Neural crest cell (in vitro differentiated cells): ENCODE measurements at places on chromosomes 12 and 14.

DNA sequence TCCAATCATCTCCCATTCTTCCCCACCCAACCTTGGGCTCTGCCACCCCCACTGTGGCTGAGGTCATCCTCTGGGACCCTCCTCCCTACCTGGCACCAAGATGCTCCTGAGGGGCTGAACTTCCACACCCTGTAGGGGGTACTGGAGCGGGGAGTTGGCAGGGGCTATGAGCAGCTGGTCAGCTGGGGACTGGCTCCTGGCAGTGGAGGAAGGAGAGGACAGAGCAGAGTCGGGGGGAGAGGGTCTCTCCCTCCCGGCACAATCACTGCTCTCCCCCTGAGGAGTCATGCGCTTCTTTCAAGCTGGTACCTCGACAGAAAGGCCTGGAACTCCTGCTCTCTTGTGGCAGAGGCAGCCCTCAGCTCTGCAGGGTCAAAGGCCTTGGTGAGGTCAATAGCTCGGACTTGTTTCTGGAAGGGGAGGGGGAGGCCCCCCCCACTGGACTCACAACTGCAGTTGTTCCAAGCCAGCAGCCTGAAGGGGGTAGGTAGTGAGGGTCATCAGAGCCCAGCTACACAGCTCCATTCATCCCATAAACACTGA lies 2.0 kb downstream of the B4GALNT1 start:
- DNase-seq, result no peak

GRCh38 chr14:32226056-32226455 lies 23.0 kb upstream of the RNU6-8 start:
- DNase-seq, result no peak

DNA sequence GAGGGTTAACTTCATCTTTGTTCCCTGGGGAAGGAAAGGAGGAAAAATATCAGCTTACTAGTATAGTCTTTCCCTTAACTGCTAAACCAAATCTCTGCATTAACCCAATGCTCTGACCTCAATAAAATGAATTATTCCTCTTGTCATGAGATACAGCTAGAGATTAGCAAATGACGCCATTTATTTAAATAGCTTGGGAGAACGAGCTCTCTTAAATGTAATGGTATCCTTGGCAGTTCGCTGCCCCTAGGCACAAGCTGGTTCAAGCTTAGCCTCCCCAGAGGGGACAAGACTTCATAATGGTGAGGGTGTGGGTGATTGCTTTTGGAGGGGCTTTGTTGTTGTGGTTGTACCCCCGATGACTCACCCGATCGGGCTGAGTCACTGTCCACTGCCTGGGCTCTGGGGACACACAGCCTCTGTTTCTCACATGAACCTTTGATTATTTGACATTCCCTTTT lies 19.6 kb downstream of the FNTB start:
- DNase-seq, result no peak

- no peak for DNase-seq
These were observed 30.1 kb upstream of the RESF1 start for GRCh38 chr12:31929027-31929526.

- DNase-seq, result no peak
These were observed 10.9 kb downstream of the CTDSP2 start for GRCh38 chr12:57835366-57836288.

DNA sequence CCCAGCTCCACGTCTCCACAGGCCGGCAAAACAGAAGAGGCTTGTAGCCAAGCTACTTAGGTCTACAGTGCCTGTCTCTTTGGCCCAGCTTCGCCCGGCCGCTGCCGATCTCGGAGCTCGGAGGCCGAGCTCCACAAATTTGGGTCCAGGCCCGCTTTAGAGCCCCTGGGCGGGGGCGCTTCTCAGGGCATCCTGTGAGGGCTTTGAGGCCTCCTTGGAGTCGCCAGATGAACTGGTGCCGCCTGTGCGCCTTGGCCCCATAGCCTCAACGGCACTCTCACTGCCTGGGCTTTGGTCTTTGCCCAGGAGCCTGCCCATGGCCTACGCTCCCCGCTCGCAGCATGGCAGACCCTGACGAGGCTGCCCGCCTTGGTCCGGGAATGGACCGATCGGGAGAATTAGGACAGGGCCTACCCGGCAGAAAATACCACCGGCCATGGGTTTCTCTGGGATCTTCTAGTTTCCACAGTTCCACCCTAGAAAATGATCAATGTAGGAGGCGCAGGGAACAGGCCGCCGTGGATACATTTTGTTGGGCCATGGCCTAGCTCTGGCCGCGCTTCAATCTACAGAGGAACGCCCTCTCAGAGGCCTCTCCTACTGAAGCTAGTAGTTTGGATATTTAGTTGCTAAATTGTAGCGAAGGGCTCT lies 953 bp upstream of the NKX2-8 start:
- no peak for DNase-seq

DNA sequence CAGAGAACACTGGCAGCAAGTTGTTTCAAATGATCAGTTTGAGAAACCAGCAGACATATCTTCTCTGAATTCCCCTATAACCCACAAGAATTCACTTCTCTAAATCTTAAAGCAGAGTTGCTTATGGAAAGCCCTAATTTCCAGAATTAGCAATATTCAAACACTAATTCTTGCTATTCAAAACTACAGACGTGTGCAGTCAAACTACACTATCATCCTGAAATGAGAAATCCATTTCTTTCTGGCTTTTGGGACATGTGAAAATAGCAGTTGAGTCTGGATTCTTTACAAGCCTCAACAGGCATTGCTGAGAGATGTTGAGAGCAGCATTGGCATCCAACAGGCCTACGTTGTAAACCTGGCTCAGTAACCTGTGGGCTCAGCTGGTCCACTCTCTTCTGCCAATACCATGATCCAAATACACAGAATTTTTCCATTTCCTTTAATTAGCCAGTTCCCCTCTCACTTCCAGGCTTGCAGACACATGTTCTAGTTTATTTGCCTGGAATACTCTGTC lies 74.6 kb upstream of the TMTC1 start:
- DNase-seq, result no peak

- no peak for DNase-seq
These were observed 123.4 kb downstream of the PTPRQ start for GRCh38 chr12:80567401-80567800.

- DNase-seq, result no peak
These were observed 40.5 kb upstream of the USP44 start for GRCh38 chr12:95591731-95592130.

DNA sequence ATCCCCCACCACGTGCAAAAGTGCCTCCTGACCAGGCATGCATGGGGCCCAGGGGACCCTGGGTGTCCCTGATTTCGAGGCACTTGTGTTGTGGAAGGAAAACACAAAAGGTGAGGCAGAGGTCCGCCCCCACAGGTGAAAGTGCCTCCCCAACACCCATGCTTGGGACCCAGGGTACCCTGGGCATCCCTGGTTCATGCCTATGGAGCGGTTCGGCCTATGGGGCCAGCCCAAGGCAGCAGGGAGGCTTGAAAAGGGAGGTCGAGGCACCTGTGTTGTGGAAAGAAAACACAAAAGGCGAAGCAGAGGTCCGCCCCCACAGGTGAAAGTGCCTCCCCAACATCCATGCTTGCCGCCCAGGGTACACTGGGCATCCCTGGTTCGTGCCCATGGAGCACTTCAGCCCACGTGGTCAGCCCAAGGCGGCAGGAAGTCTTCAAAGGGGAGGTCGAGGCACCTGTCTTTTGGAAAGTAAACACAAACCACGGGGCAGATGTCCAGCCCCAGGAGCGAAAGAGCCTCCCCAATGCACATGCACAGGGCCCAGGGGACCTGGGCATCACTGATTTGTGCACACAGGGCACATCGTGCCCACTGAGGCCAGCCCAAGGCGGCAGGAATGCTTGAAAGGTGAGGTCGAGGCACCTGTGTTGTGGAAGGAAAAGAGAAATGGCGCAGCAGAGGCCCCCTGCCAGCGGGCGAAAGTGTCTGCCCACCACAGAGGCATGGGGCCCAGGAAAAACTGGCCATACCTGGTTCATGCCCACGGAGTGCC lies 375.5 kb downstream of the ALG10 start:
- DNase-seq, result no peak

GRCh38 chr14:99427632-99428300 lies 52.9 kb downstream of the SETD3 start:
- DNase-seq, result no peak

DNA sequence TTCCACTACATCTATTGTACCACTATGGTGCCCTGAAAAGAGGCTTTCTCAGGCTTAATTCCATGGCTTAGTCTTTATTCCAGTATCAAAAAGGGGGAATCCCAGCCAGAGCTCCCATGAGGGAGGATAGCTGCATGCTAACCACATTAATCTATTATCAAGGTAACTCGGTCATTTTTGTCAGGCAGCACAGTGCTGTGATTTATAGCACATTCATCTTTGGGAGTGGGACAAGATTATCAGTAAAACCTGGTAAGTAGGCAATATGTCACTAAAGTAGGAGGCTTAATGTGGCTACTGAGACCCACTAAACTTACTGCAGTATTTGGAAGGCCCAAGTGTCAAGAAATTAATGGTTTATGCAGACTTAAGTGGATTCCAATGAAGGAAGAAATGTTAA lies 58.9 kb downstream of the DAD1 start:
- no peak for DNase-seq

- no peak for DNase-seq
These were observed 124.3 kb downstream of the ADGRD1 start for GRCh38 chr12:131077931-131078391.

DNA sequence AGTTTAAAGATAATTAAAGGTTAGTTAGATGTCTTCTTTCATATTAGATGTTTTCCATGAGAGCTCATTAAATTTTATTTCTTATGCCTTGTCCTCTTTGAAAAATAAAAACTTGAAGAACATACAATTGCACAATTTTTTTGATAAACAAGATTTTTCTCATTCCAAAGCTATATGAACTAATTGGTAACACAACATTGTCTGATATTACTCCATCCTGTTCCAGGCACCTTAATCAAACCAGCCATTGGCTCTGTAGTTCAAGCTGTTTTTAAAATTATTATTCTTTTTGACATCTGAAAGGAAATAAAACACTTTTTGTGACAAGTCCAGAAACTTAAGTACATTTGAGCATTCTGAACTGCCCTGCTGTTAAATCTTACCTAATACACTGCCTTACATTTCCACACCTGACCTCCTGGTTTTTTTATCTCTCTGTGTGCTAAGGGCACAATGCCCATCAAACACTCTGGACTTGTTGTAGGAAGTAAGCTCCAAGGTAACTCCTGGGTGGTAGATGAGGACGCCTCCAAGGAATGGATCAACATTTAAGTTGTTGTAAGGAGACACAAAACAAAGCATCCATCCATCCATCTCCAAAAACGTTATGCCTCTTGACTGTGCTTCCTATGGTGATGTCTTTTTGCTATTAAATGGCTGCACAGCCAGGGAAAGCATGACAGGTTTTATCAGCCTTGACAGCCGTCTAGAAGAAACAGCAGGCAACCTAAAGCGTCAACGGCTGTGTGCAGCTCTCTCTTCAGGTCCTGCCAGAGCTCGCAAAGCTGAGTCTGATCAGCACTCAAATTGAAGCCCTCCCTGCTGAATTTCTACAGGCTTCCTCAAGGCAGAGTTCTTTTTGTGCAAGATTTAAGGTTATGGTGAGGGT lies 449.9 kb upstream of the FLRT2 start:
- no peak for DNase-seq

DNA sequence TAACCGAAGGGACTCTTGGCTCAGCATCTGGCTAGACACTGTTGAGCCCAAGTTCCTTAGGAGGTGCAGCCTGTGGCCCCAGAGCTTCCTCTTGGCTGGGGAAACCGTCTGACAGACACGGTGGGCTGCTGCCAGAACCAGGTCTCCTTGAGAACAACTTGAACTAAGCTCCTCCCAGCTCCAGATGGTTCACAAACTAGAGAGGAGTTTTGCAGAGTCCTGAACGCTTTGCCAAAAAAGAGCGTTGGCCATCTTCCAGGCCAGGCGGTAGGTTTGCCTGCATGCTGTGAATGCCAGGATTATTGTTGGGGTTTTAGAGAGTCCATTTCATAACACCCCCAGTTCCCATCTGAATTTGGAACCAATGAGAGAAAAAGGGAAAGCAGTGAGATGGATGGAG lies 399.8 kb downstream of the RGS6 start:
- no peak for DNase-seq

GRCh38 chr14:38143659-38144505 lies 63.8 kb upstream of the SSTR1 start:
- DNase-seq, result no peak

GRCh38 chr14:64053694-64054669 lies 201.2 kb downstream of the SYNE2 start:
- no peak for DNase-seq

GRCh38 chr12:124743479-124744272 lies 120.0 kb downstream of the SCARB1 start:
- DNase-seq, result no peak

DNA sequence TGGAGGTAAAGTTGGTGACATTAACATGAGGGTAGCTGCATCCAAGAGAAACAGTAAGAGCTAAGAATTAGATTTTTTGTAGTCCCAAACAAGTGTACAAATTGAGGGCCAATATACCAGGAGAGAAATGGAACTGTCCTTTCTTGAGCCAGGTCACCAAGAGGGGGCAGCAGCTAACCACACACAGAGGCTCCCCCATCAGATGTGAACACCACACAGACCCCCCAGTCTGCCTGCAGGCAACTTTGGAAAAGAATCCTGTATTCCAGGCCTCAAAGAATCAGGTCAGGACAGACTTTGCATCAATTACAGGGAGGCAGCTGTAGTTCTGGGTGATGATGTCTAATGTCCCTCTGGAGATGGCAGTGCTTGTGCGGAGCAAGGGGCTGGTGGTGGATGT lies 77.9 kb downstream of the SPTB start:
- peak; percentile 45 for DNase-seq

- no peak for DNase-seq
These were observed 42.9 kb upstream of the ATP23 start for GRCh38 chr12:57898308-57898970.

DNA sequence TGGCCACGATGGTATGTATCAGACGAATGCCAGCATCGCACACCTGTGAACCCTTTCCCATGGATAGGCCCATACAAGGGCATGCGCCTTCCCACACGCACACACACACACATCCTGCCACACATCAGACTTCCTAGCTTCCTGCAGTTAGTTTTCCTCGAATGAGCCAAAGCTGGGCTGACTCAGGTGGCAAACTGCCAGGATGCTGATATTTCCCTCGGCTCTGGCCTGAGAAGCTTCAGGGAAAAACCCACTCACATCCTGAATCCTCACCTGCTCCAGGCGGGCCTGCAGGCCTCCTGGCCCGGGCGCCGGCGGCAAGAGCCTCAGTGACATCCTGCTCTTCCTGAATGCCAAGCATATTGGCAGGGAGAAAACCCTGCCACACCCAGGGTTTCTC lies 22.4 kb downstream of the CALM1 start:
- no peak for DNase-seq
